ENCODE measurements at places on chromosomes 4 and X. TPM values are rescaled to one million over a fixed set of nuclear protein-coding genes. Genes with fewer than 3 reads are reported as not detected.

FOXP3 gene
- total RNA-seq, result not detected

CSAG1 gene
- total RNA-seq, result not detected

FABP2 gene
- total RNA-seq, result not detected

RBMX gene
- 474 TPM for total RNA-seq

SLC25A31 gene
- total RNA-seq, result not detected

CTAG1B gene
- total RNA-seq, result not detected

TEX13D gene
- total RNA-seq, result not detected

USP17L11 gene
- total RNA-seq, result not detected

CENPVL2 gene
- 2.5 TPM for total RNA-seq

SSX3 gene
- total RNA-seq, result not detected

NSUN7 gene
- 7.8 TPM for total RNA-seq

UGT2B17 gene
- total RNA-seq, result not detected

All from parietal lobe (tissue), 2 donors.